Mesenteric fat pad (tissue), 1 donor: ENCODE measurements at places on chromosomes 13 and 19.

DNA sequence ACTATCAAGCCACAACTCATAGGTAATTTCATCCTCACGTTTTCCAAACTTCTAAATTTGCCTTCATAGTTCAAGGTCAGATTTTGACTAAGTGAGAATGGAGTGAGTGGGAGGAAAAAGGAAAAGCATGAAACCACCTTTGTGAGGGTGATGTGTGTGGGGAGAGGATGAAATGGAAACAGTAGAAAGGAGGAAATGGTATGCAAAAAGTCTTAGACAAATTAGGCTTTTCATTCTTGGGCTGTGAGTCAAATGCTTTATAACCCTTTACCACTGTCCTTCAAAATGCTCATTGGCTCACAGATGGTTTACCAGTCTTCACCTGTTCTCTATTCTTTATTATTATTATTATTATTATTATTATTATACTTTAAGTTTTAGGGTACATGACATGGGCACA lies 127.2 kb downstream of the RAP2A start:
- no peak for DNase-seq

GRCh38 chr19:45402298-45403061 lies 2.4 kb downstream of the PPP1R13L start:
- no peak for DNase-seq

GRCh38 chr19:567296-567900 lies 5.0 kb upstream of the BSG start:
- DNase-seq = no peak

- DNase-seq = no peak
These were observed 40.7 kb upstream of the VWA8 start for GRCh38 chr13:42001580-42001979.

GRCh38 chr19:12669270-12670158 lies 2.9 kb downstream of the WDR83 start:
- DNase-seq = no peak

DNA sequence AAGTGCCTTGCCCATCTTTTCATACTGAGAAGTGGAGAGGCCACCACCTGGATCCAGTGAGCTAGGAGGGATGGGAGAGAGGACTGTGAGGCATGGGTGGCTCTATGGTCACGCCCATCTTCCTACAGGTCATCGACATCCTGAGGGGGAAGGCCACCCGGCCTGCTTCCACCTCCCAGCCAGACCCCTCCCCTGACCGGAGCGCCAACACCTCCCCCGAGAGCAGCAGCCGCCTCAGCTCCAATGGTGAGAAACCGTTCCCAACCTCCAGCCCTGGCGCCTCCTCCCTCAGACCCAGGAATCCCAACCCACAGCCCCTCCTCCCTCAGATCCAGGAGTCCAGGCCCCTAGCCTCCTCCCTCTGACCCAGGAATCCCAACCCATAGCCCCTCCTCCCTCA lies 10.1 kb downstream of the BCL3 start:
- DNase-seq = no peak

GRCh38 chr19:38869836-38870607 lies 8.1 kb downstream of the RINL start:
- peak; percentile 94 for DNase-seq

DNA sequence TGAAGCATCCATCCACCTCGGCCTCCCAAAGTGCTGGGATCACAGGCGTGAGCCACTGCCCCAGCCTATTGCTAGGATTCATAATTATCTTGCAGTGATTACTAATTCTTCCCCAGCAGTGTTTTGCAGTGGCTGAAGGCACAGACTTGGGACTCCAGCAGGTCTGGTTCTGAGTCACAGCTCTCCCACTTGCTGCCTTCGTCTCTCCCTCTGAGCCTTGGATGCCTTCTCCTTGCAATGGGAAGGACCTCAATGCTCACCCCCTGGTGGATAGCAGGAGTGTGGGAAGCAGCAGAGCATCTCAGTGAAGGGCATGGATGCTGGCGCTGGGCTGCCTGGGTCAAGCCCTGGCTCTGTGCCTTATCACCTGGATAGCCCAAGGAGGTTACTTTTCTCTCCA lies 37.6 kb upstream of the SHKBP1 start:
- DNase-seq = no peak

- no peak for DNase-seq
These were observed 186.3 kb downstream of the TDRD3 start for GRCh38 chr13:60583196-60583888.

DNA sequence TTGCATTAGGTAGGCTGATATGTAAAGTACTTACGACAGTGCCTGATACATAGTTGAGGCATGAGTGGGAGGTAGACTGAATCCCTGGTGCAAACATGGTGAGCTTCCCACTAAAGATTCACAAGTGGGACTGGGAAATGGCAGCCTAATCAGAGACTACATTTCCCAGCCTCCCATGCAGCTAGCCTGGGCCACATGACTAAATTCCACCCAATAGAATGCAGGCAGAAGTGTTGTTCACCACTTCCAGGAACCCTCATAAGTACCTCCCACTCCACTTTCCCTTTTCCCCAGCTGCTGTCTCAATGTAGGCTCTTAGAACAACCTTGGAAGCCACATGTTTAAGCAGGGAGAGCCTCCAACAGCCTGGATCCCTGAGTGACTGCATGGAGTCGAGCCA lies 104.9 kb downstream of the CACNA1A start:
- no peak for DNase-seq

GRCh38 chr13:24002206-24002815 lies 105.0 kb upstream of the C1QTNF9B start:
- DNase-seq = no peak

GRCh38 chr13:27113436-27113835 lies 58.2 kb downstream of the USP12 start:
- no peak for DNase-seq

DNA sequence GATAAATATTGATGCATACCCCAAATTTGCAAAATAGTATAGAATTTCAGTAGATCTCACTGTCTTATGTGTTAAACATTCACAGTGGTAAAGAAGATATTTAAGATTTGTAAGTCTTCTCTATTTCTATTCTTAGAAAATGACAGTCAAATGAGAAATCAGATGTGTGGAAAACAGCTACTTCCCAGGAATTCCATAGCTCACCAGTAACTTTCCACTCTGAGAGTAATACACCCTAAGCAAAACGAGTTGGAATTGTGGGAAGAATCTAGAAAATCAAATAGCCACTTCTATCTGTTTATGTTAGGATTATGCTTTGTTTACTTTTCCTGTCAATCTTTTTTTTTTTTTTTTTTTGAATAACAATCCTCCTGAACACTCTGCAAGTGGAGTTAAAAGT lies 69.1 kb downstream of the FLT1 start:
- DNase-seq = no peak

- DNase-seq = no peak
These were observed 74.5 kb upstream of the ANKRD10 start for GRCh38 chr13:110989331-110989730.

GRCh38 chr13:20924758-20925394 lies 22.3 kb upstream of the XPO4 start:
- DNase-seq = peak; percentile 43

GRCh38 chr13:26310470-26310869 lies 56.5 kb downstream of the CDK8 start:
- DNase-seq = no peak

DNA sequence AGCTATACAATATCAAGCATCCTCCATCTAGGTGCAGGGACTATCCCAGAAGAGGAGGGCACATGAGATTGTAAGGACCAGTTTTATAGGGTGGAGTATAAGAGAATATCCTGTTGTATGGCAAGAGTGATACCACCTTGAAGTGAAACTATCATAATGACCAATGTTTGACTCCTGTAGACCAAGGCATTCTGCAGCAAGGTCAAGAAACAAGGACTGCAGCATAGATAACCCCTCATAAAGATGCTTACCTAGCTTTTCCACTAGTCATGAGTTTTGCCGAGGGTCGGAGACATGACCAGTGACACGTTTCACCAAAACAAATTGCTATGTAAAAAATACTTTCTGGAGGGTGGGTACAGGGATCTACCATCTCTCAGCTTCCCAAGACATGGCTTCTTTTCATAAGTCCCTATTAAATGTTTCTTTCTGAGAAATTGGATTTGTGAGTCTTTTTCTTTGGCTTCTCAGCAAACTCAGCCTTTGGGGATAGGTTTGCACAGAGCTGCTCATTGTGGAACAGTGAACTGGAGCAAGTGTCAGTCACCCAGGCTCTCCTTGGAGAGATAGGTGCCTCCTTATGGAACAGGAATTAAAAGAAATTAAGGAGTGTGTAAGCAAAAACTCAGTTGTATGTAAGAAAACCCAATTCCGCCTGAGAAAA lies 28.2 kb upstream of the CYSLTR2 start:
- DNase-seq = no peak

DNA sequence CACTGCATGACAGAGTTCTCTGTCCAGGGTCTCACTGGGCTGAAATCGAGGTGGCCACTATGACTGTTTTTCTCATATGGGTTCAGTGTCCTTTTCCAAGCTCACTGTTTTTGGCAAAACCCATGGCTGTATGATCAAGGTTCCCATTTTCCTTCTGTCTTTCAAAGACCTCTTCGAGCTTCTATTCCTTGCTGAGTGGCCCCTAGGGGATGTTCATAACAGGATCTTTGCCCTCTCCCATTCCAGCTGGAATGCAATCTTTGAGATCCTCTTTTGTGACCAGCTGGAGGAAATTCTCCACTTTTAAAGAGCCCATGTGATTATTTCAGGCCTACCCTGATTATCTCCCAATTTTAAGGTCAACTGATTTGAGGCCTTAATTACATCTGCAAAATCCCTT lies 572.5 kb upstream of the SLC10A2 start:
- DNase-seq = no peak

GRCh38 chr13:26711211-26711610 lies 49.4 kb downstream of the GPR12 start:
- no peak for DNase-seq

DNA sequence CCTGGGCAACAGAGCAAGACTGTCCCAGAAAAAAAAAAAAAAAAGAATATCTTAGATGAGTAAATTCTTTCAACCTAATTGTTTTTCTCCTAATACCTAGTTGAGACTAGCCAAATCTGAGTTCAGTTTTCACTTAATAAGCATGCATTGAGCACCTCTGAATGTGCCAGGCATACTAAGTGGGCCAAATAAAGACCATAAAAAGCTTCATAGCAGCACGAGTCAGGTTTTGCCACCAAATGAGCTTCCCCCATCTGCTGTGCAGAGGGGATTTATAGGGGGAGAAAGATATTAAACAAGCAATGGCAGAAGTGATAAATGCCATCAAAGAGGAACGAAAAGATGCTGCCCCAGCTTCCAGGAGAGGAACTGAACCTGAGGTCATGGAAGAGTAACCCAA lies 11.4 kb downstream of the THSD1 start:
- no peak for DNase-seq

DNA sequence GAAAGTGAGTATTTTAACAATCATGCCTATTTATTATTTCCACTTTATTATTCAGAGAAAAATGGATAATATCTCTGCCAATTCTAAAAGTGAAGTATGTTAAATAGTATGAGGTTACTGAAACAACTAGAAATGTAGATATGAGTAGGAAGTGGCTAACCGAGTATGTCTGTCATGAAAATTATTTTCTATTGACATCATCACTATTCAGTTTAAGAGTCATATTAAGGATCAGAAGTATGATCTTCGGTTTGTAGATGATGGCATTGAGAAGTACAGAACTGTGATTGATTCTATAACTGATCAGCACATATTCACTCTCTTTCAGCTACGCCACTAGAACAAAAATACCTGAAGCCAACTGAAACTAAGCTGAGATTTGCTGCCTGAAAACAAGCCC lies 146.4 kb upstream of the SLITRK5 start:
- no peak for DNase-seq

DNA sequence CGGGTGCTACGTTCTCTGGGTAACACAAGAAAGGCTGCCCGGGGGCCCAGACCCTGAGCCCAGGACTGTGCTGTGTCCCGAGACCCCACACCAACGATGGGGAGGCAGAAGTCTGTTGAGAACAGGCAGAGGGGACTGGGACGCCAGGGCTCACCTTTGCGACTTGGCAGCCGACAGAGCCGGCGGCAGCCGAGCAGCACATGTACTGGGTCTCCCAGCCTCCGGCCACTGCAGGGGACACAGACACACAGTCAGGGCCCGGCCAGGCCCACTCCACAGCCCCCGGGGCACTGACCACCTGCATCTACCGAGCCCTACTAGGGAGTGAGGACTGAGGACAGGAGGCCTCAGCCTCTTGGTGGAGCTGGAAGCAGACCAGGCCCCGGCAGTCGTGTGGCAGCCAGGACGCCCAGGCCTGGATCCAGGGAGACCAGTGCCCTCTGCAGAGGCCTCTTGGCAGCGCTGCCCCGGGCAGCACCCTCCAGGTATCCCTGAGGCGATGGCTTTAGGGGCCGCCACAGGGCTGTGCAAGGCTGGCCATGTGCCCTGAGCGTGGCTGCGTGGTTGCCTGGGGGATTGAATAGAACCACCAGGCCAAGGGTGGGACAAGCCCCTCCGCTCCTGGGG lies 5.6 kb upstream of the ATP8B3 start:
- no peak for DNase-seq

DNA sequence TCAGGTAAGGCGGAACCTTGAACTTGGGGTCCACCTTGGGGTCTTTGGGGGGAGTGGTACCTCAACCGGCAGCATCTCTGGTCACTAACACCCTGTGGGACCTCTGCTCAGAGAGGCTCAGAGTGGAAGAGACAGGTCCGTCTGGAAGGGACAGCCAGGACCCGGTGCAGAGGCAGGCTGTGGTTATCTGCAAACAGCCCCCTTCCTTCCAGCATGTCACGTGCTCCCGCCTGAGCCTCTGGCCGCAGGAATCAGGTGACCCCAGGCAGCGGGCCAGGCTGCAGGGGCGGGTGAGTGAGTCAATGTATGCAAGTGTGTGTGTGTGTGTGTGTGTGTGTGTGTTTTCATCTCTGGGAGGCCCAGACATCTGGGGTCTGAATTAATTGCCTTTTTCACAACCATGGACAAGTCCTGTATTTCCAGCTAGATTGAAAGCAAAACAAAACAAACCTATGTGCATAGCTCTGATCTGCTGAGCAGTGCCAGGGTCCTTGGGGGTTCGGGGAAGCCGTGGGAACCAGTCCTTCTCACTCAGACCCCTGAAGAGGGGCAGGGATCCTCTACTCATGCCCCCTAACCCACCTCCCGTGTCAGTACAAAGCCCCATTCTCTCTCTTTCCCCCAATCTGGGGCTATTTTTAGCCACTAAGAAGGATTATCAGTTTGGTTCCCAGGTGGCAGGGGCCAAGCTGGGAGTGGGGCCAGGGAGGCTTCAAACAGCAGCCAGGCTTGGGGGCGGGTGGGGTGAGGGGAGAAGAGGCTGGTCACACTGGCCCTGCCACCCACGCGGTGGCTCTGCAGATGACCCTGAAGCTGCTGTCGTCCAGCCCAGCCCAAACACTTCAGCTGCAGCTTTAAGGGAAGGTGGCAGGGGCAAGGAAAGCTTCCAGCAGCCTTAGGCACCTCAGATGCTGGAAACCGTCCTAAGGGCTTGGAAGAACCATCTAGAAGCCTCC lies 31.4 kb downstream of the CERS4 start:
- DNase-seq = peak; percentile 91

- DNase-seq = no peak
These were observed 12.8 kb downstream of the POLR2E start for GRCh38 chr19:1082165-1082927.
